ENCODE measurements at places on chromosomes 6 and 20. TPM values are rescaled to one million over a fixed set of nuclear protein-coding genes. Genes with fewer than 3 reads are reported as not detected.

The ETV7 gene
- total RNA-seq = 3.3 TPM

The TP53TG5 gene
- total RNA-seq = not detected

The KHDC1 gene
- 9.1 TPM for total RNA-seq

The ARMH2 gene
- not detected for total RNA-seq

The ULBP3 gene
- total RNA-seq = not detected

The AMD1 gene
- 39.9 TPM for total RNA-seq

The GGTLC1 gene
- total RNA-seq = not detected

The IDH3B gene
- 156 TPM for total RNA-seq

The SLC22A16 gene
- not detected for total RNA-seq
